ENCODE measurements at places on chromosomes 1 and 21.
A peak's percentile ranks its signal among the peaks of the same experiment; 100 is the strongest.

GRCh38 chr21:40788635-40789034, 58.3 kb downstream of the DSCAM start:
- DNase-seq = no peak

- no peak for DNase-seq
Measured at GRCh38 chr1:173249349-173249748, 42.2 kb upstream of the TNFSF4 start.

GRCh38 chr1:182974506-182975191, 21.7 kb upstream of the SHCBP1L start:
- DNase-seq = no peak

- peak; percentile 97 for DNase-seq
Measured at GRCh38 chr1:202160377-202160940, at the start of gene PTPN7. Gene PTPN7 (minus strand): TSS chr1:202160602. CDS start chr1:202159402, 1,200 bp downstream.

DNA sequence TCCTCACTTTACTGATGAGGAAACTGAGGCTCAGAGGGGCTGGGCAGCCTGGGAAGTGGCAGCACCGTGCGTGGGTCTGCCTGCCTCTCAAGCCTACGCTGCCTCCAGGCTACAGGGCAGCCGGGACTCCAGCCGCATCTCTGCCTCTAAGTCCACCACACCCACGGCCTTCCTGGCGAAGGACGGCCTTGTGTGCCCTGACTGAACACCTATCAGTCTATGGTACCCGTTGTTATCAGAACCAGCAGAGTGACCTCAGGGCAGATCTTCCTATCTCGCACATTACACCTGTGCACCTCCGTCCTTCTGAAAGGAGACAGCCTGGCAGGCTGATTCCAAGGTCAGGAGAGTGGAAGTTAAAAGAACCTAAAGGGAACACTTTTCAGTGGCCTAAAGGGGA, 35.7 kb upstream of the SLC30A1 start:
- no peak for DNase-seq

DNA sequence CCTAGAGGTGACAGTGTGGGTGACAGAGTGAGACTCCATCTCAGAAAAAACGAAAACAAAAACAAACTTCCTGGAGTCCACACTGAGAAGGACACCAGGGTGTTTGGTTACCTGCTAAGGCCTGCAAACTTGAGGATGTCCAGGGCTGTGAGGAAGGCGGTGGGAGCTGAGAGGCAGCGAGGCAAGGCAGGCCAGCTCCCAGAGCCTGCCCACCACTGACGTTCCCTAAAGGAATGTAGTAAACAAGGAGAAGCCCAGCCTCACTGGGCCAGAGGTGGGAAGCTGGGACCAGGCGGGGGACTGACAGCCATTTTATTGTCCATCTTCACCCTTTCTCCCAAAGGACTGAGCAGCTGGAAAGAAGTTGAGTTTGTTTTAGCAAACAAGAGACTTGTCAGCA, 24.1 kb downstream of the SHISA4 start:
- DNase-seq = no peak

DNA sequence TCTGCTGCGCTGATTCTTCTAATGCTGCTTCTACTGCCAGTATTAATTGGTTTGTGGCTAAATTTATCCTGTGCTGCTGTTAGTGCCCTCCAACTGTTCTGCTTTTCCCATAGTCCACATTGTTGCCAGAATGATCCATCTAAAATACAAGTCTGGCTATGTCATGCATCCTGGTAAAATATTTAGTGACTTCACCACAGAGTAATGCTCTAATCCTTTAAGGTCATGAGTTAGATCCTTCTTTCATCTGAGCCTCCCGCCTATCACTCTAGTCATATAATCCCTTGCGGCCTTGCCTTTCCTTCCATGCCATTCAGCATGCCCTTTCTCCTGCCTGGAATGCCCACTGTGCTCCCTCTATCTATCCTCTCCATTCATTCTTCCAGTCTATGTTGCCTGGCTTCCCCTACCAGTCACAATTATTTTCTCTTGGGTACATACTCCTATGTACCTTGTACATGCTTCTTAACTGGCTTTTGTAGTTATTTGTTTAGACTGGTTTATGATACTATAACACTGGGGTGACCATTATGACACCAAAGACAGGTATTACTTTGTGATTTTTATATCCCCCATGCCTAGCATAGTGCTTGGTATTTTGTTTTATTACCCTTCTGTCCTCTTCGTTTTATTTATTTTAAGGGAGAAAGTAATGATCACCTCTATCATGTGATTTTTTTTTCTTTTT, 144.0 kb downstream of the MAGI3 start:
- DNase-seq = no peak

DNA sequence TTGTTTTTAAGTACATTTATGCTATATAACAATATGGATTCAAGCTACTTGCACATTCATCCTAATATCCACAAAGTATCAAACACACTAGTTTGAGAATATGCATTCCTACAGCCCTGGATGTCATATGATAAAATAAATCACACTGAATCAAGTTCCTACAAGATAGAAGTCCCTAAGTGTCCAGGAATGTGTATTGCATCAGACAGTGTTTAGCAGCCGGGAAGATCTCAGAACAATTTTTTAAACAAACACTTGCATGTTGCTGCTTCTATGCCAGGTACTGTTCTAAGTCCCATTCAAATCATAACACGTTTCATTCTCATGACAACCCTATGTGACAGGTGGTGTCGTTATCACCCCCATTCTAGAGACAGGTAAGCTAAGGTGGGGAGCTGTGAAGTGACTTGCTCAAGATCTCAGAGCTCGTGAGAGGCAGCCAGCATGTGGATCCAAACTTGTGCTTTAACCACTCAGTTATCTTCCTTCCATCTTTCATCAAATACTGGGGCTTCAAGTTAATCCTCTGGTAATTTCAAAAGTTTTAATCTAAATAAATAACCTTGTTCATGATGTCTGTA, 68.3 kb upstream of the KIF26B start:
- DNase-seq = no peak

DNA sequence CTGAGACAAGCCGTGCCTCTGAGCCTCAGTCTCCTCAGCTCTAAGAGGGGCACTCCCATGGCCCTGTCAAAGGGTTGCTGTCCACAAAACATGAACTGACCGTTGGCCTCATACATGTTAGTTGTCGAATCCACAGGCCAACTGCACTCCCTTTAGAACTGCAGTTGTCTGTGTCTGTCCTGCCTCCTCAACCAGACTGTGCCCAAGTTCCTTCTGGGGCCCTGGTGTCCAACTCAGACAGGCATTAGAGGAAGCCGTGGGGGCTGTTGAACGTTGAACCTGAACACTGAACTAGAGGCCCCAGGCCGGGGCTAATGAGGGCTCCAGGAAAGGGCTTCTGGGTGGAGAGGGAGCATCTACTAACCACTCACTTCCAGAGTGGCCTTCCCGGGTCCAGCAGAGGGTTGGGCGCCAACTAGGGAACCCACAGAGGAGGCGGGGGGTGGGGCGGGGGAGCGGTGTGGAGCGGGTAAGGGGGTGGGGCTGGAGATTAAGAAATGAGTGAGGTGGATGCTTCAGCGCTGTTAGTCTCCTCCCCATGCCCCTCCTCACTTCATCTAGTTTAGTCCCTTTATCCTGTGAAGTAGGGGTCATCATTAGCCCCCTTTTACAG, at the start of gene RAB42:
Gene RAB42 (plus strand): TSS at position 558 of the 613 bp plus-strand sequence. CDS start 247 bp downstream, outside the sequence.
- DNase-seq = no peak

DNA sequence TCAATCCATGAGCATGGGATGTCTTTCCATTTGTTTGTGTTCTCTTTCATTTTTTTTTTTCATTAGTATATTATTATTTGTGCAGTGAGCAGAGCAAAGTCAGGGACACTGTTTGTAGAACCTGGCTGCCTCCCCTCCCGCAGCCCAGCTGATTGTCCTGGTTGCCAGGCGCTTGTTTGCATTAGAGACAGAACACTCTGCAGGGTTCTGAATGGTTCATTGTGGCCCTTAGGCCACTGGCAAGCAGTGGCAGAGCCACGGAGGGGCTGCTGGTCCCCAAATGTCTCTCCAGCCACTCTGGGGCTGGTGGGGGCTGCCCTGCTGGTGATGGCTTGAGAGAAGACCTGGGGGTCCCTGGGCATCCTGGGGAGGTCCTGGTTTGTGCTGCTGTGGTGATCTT, 29.0 kb downstream of the ETS2 start:
- no peak for DNase-seq

DNA sequence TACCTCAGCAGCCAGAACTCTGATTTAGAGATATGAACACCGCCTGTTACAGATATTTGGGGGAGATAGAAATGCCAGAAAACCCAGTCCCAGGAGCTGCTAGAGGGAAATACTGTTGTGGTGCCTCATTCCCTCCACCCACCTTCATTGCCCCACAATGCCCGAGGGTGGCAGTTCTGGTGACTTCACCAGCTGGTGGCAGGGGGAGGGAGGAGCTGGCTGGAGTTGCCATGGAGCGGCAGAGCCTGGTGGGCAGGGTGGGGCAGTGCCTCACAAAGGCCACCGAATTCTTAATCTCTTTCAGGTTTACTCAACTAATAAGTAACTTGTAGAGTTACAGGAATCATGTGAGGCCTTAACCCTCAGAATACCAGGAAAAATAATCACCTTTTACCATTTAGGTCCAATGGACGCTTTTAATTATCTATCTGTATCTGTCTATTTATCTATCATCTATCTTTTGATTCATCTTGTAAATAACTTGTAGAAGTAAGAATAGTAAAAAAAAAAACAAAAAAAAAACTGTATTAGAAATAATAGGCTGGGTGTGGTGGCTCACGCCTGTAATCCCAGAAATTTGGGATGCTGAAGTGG, 11.7 kb upstream of the S100A11 start:
- DNase-seq = peak; percentile 28
